CD4-positive, CD25-positive, alpha-beta regulatory T cell (primary cell): ENCODE measurements at places on chromosomes 4 and X.

DNA sequence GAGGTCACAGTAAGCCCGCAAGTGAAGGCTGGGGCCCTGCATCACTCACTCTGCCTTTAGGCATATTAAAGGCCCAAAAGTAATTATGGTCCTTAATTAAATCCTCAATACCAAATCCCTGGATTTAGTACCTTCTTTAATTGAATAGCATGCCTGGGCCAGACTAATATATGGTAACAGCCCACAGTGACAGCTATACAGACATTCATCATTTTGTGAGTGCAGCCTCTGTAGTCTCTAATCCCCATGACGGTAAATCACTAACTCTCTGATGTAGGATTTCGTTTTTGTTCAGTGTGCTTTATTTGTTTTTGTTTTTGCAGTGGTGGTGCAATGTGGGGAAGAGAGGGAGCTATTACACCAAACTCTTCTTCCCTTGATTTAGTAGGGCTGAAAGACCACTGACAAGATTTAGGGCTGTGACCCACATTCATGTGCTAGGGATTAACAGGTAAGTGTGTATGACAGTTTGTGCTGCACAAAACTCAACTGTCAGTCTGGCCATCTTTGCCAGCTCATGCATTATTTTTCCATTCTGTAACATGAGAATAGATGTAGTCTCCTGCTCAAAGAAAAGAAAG lies 60.6 kb upstream of the SLC39A8 start:
- no peak for DNase-seq

GRCh38 chr4:149426461-149426860 lies 389.2 kb downstream of the IQCM start:
- no peak for DNase-seq

DNA sequence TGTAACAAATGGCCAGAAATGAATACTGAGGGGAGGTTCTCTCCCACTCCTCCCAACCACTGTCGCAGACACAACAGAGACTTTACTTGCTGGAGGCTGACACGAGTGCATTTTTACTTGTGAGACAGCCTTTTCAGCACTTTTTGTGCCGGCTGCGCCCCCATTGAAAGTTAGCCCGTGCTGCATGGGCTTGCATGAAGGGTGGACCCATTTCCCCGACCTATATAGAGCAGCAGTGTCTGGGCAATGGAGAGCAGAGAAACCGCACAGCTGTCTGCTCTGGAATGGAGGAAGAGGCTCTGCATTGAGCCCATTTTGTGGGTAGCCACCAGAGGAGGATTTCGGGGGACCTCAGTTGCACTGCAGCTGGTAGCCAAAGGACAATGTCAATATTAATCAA lies 208.8 kb downstream of the UGT8 start:
- no peak for DNase-seq

- DNase-seq = no peak
Observed at GRCh38 chr4:73127839-73128453, 58.4 kb upstream of the COX18 start.

GRCh38 chrX:37802028-37802427 lies 22.2 kb downstream of the CYBB start:
- DNase-seq = no peak

DNA sequence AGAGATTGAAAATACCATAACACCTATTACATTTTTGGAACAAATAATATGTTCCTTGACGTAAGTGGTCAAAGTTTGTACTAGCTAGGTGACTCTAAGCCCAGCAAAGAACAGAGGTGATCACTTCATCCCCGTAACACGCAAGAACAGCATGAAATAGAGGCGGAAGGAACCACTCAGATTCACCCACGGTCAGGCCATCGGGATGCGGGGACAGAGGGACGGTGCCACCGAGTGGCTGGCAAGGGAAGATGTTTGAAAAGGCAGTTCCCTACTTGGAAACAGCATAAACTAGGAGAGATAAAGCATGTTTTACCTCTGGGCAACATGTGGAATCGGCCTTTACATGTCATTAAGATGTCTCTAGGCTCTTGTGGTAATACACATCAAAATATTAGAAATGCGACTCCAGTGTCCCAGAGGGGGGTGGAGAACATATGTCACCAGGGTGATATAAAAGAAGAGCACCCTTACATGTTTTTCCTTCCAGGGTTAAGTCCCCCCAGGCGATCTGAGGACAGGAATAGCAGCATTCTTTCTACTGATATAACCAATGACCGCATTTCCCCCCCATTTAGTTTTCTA lies 84.0 kb downstream of the PHKA2 start:
- DNase-seq = no peak

- no peak for DNase-seq
Observed at GRCh38 chrX:29541038-29541437, 674.3 kb upstream of the MAGEB2 start.

GRCh38 chr4:96839441-96839840 lies 999.5 kb downstream of the PDHA2 start:
- DNase-seq = no peak

DNA sequence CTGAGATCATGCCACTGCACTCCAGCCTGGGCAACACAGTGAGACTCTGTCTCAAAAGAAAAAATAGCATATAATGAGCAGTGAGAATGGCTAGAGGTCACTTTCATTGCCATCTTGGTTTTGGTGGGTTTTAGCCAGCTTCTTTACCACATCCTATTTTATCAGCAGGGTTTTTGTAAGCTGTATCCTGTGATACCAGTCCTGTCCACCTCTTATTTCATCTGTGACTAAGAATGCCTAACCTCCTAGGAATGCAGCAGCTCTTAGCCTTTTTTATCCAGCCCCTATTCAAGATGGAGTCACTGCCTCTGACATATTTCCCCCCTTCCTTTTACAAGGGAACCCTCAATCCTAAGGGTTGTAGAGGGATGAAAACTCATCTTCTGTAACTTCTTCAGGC lies 26.1 kb upstream of the IGFBP7 start:
- no peak for DNase-seq

DNA sequence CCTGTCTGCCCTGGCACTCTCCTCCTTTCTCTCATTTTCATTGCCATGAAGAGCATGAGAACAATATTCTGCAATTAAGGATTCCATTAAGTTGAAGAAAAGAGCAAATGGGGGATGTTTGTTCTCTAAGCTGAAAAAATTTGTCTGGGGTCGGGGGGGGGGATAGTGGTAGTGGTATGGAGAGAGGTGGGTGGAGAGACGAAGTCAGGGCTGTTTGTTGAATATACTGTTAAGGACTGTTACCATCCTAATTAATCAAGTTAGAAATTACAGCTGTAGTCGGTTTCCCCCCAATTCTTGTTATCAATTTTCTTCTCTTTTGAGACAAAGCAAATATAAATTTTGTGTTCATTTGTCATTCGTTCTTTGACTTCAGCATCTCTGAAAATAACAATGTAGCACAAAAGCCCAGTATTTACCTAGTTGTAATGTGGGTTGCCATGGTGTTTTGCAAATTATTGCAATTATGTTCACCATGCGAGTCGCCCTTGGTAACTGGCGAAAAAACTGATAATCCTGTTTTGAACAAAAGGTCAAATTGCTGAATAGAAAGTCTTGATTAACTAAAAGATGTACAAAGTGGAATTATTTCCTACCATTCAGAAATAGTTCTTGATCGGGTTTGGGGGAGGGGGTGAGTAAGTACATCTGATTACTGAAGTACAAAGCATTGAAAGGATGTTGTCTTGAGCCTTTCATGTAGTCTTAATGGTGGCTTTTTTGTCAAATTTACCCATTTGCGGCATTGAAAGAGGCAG lies 139.1 kb downstream of the ARX start:
- DNase-seq = no peak

- DNase-seq = no peak
Observed at GRCh38 chr4:100566396-100566795, 48.6 kb upstream of the EMCN start.

GRCh38 chrX:108159028-108159670 lies 67.6 kb downstream of the ATG4A start:
- no peak for DNase-seq

DNA sequence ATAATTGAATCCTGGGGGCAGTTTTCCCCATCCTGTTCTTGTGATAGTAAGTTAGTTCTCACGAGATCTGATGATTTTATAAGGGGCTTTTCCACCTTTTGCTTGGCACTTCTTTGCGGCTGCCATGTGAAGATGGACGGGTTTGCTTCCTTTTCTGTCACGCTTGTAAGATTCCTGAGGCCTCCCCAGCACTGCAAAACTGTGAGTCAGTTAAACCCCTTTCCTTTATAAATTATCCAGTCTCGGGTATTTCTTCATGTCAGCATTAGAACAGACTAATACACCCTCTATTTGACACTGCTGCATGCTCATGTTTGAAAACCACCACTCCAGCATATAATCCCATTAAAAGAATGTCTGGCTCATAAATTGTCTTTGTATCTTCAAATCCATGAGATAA lies 264.4 kb upstream of the ITM2A start:
- DNase-seq = no peak

GRCh38 chr4:189092581-189092980 lies 848.1 kb upstream of the FRG1 start:
- DNase-seq = no peak

DNA sequence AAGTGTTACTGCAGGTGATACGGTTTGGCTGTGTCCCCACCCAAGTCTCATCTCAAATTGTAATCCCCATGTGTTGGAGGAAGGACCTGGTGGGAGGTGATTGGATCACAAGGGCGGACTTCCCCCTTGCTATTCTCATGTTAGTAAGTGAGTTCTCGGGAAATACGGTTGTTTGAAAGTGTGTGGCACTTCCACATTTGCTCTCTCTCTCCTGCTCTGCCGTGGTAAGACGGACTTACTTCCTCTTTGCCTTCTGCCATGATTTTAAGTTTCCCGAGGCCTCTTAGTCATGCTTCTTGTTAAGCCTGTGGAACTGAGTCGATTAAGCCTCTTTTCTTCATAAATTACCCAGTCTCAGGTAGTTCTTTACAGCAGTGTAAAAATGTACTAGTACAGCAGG lies 65.2 kb upstream of the SLC7A11 start:
- no peak for DNase-seq

- DNase-seq = no peak
Observed at GRCh38 chr4:145909281-145909715, 29.3 kb downstream of the ZNF827 start.

- no peak for DNase-seq
Observed at GRCh38 chr4:179182741-179183140, 1740.5 kb upstream of the AGA start.

- no peak for DNase-seq
Observed at GRCh38 chrX:96615448-96615847, 69.2 kb upstream of the DIAPH2 start.

GRCh38 chrX:41481264-41482109 lies 34.3 kb downstream of the NYX start:
- DNase-seq = no peak

DNA sequence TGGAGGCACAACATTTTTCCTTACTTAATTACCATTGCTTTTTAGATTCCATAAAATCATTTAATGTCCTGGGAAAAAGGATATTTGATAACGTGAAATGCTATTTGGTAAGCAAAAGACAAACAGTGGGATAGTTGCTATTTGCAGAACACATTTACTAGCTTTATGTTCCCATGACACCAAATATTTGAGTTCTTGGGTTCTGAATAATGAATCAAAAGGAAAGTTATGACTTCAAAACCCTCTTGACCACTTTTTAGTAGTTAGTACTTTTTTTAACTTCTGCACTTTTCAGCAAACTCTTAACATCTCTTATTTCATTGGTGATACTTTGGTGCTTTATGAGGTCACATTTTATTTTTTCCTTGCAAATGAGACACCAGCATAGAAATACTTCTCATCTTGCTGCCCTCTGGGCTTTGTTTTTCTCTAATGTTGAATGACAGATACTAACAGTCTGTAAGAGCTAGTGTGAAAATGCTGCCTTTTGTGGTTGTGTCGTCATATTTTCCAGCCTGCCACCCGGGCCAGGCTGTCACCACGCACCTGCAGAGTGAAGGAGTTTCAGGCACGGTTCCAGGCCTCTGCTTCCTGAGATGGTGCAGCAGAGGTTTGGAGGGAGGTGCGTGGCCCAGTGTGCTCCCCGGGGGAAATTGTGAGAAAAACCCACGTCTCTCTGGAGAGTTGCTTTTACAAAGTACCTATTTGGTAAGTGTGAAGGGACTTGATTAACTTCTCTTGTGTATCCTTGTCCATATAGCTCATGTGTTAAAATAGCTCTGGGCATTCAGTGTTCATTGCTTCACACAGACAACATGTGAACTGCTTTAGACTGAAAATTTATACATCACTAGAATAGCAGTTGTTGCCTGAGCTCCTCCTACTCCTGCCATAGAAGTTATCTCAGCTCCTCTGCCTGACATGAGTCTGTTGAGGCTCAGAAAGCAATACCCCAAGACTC lies 34.7 kb downstream of the MSL3 start:
- peak; percentile 44 for DNase-seq

GRCh38 chr4:109648266-109648996 lies 54.8 kb downstream of the CASP6 start:
- DNase-seq = peak; percentile 82

GRCh38 chr4:108264693-108265092 lies 96.0 kb upstream of the LEF1 start:
- DNase-seq = no peak

DNA sequence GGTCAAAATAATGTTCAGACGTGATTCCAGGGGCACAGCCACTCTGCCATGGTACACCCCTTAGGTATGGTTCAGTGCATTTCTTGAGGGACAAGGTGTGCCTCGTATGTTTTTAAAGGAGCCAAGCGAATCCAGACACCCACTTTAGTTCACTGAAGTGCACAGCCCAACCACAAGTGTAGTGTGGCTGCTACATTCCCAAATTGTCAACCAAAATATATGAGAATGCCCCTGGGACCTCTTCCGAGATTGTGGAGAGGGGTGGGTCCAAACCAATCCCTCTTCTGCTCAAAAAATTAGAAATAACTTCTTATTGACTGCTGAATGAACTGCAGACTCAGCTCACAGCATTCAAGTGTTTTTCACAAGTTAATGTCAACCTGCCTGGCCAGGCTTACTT lies 7.4 kb upstream of the BRS3 start:
- DNase-seq = no peak

DNA sequence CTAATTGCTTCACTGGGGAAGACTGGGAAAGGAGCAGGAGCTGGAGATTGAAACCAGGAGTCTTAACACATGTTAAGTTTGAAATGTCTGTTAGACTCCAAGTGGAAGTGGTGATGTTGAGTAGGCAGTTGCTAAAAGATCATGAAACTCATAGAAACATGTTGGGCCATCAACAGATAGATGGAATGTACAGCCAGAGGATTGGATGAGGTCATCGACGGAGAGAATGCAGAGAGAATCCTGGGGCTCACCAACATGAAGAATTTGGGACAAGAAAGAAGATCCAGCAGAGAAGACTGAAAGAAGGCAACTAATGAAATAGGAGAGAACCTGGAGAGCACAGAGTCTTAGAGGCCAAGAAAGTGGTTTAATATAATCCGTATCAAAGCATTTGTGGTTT lies 19.4 kb upstream of the TSPAN5 start:
- no peak for DNase-seq

DNA sequence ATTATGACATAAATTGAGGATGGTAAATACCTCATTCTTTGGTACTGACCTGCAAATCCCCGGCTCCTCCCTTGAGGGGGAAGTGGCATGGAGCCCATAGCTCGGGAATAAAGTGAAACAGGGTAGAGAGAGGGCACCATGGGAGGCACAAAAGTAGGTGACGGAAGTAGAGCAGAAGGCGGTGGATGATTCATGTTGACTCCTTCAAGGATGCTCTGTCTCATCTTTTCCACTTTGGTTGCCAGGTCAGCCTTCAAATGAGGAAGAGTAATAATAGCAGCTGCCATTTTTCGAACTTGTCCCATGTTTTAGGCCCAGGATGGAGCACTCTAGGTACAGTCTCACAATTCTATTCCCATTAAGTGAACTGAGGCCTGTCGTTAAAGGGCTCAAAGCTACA lies 41.4 kb upstream of the PHF8 start:
- no peak for DNase-seq
